Renal cortical epithelial cell (primary cell): ENCODE measurements at places on chromosomes 1 and 21. TPM values are rescaled to one million over a fixed set of nuclear protein-coding genes. Genes with fewer than 3 reads are reported as not detected.

DNA sequence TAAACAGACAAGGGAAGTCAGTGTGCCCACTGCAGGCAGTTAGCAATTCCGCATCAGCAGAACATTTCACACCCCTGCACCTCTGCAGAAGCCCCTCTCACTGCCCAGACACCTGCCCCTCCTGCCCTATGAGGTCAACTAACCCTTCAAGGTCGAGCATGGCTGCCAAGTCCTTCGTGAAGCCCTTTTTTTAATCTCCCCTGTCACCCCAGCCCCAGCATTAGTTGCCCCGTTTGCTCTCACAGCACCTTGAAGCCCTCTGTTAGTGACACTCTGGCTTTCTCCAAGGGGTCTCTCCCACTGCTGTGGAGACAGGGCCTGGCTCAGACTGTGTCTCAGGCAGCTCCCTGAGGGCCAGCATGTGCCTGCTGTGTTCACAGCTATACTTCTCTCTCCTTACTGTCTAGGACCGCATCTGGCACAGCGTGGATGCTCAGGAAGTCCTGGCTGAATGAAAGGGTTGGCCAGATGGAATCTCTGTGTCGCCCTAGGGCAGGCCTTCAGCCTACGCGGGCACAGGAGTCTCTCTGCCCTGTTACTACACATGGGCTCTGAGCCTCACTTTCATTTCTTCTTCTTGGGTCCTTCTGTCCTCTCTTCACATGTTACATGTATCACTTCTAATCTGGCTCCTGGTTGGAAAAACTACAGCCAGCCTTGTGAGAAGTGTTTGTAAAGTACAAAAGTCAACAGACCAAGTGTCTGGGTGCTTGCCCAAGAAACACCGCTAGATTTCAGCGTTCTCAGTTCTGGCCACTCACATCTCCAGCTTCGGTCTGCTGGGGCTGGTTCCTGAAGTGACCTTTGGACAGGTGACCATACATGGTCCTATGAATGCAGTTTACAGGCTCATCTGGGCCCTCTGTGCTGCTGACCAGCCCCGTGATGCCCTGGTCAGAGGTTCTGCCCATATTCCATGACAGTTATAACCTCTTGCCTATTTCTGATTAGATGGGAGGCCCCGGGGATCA lies 19.7 kb downstream of the SLC2A1 start:
- DNase-seq, result peak; percentile 66

GRCh38 chr1:180310095-180310494 lies 80.0 kb downstream of the LHX4 start:
- DNase-seq, result peak; percentile 84

The LCE1F gene
- total RNA-seq, result not detected in 2 replicates

DNA sequence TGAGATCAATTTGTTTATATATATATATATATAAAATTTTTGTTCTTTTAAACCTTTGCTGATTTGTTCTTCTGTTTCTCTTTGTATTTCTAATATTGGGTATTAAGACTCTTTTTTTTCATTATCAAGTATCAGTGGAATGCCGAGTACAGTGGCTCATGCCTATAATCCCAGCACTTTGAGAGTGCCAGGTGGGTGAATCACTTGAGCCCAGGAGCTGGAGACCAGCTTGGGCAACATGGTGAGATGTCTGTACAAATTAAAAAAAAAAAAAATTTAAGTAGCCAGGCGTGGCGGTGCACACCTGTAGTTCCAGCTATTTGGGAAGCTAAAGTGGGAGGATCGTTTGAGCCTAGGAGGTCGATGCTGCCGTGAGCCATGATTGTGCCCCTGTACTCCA lies 67.1 kb downstream of the MAST2 start:
- peak; percentile 26 for DNase-seq

The RHBG gene
- 0.55 TPM in 1 of 2 replicates, not detected in the other for total RNA-seq

- peak; percentile 81 for DNase-seq
These were observed 2.2 kb downstream of the NEK7 start for GRCh38 chr1:198158735-198159589.

- DNase-seq, result no peak
These were observed 23.6 kb downstream of the HTR6 start for GRCh38 chr1:19688041-19688842.

GRCh38 chr1:91894036-91894761 lies 8.2 kb upstream of the TGFBR3 start:
- no peak for DNase-seq

The RRP15 gene
- 5.4 and 10.3 TPM in 2 replicates for total RNA-seq
